ENCODE measurements at places on chromosomes 1 and 21. TPM values are rescaled to one million over a fixed set of nuclear protein-coding genes. Genes with fewer than 3 reads are reported as not detected.

STYXL2 gene
- total RNA-seq: 0.94 TPM

E2F2 gene
- total RNA-seq: 3.7 TPM

RAP1A gene
- 54.2 TPM for total RNA-seq

B3GALT2 gene
- 42.8 TPM for total RNA-seq

VWA1 gene
- 11.4 TPM for total RNA-seq

GBP7 gene
- not detected for total RNA-seq

GBP3 gene
- total RNA-seq: 5.8 TPM

CD48 gene
- 9.4 TPM for total RNA-seq

ADGRL4 gene
- 13.4 TPM for total RNA-seq

MECR gene
- 29.4 TPM for total RNA-seq

OR2T2 gene
- not detected for total RNA-seq

KCNE1 gene
- 2.2 TPM for total RNA-seq

TMEM51 gene
- total RNA-seq: 3.9 TPM

OR2T8 gene
- 0.20 TPM for total RNA-seq

VANGL2 gene
- 8.7 TPM for total RNA-seq

TSPEAR gene
- 0.66 TPM for total RNA-seq

S100A3 gene
- total RNA-seq: not detected

DFFB gene
- 6.9 TPM for total RNA-seq

FAM163A gene
- 1.9 TPM for total RNA-seq

CDC42BPA gene
- 129 TPM for total RNA-seq

SIM2 gene
- not detected for total RNA-seq

CFHR4 gene
- total RNA-seq: 0.10 TPM

SV2A gene
- 90.7 TPM for total RNA-seq

ADGRL2 gene
- total RNA-seq: 176 TPM

VCAM1 gene
- total RNA-seq: 81.8 TPM

Measured in spinal cord (tissue), 10 donors.